ENCODE measurements at places on chromosomes 3 and 15.
A peak's percentile ranks its signal among the peaks of the same experiment; 100 is the strongest.

DNA sequence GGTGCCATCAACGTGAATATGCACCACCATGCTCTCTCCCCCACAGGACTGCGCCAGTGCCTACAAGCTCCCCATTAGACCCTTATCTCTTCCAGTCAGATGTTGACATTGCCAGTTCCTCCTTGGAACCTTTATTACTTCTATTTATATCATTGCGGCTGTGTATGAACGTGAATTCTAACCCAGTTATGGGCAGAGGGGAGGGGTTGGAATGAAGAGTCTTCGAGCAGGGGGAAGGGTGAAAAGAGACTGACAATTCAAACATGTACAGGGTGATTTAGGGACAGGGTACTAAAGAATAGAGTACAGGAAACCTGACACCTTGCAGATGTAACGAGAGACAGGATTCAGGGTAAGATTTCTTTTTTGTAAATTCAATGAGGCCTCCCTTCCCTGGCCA lies 41.8 kb upstream of the ST6GAL1 start:
- DNase-seq: no peak

GRCh38 chr15:77266708-77267386 lies 153.1 kb downstream of the PEAK1 start:
- peak; percentile 55 for DNase-seq

- no peak for DNase-seq
These were observed 431.7 kb upstream of the NR2F2 start for GRCh38 chr15:95898761-95899160.

DNA sequence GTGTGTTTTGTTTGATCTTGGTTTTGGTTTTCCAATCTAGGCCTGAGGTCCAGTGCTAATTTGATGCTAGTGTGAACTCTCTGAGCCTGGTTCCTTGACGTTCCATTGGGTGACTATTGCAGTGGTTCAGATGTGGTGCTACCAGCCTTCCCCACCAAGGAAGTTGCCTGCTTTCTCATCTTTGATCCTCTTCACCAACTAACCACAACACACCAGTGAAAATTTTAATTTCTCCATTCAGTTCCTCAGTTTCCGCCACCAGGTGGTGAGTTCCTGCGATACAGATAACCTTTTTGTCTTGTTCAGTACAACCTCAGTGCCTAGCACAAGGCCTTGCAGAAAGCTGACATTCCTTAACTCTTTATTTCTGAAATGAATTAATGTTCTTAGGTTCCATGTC lies 337.4 kb upstream of the TPRG1 start:
- no peak for DNase-seq

- no peak for DNase-seq
These were observed 134.3 kb downstream of the VGLL4 start for GRCh38 chr3:11509173-11510000.

GRCh38 chr15:55879181-55879580 lies 114.2 kb downstream of the NEDD4 start:
- no peak for DNase-seq

- DNase-seq: no peak
These were observed 209.6 kb upstream of the PLSCR5 start for GRCh38 chr3:146814601-146815315.

DNA sequence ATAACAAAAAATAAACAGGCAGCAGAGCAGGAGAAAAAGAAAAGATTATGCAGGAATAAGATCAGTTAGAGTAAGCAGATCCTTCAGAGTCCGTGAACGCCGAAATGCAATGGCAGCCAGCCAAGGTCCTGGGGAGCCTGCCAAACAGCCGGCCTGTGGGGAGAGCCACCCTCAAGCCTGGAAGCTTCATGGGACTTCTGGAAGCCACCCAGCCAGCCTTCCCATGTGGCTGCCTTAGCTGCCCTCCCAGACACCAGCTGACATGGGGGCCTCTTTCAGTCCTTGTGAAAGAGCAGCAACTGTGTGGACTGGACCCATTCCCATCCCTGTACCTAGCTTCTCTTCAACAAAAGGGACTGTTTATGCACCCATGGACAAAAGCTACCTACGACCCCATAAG lies 64.9 kb upstream of the RAD18 start:
- DNase-seq: no peak

GRCh38 chr3:45988804-45989203 lies 6.8 kb downstream of the FYCO1 start:
- no peak for DNase-seq

- DNase-seq: no peak
These were observed 626.1 kb downstream of the MAGI1 start for GRCh38 chr3:65412588-65412987.

- peak; percentile 21 for DNase-seq
These were observed 23.2 kb downstream of the ALS2CL start for GRCh38 chr3:46670000-46670890.

DNA sequence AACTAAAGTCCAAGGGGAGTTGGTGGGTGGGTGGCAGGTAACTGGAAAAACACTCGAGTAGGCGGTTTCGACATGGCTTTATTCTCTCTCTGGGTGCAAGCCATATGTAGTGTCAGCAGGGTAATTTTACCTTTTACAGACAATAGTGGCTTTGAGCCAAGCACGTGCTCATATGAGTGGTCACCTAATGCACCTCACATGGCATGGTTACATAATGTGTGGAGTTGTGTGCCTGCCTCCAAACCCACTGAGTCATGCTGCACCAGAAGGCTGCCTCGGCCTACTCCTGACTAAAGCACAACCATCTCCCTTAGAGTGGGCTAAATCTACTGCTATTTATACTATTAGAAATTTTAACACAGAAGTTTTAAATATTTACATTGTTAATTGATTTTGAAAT lies 16.5 kb downstream of the CCRL2 start:
- no peak for DNase-seq

GRCh38 chr3:151037746-151038477 lies 47.6 kb upstream of the MED12L start:
- DNase-seq: no peak

GRCh38 chr15:32774022-32774421 lies 56.2 kb downstream of the GREM1 start:
- no peak for DNase-seq

DNA sequence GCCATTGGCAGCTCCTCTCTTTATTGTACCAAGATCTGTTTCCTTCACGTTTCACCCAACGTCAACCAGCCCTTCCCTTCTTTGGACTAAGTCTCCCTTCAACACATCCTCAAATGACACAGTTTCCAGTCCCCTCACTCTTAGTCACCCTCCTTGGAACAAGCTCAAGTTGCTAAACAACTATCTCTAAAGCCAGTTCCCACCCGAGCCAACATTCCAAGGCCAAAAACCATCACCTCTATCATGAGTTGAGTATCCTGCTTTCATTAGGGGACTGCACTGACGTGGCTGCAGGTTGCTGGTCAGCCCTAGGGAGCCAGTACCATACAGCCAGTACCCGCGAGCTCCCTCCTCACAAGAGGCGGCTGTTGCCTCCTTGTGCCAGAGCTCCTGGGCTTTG lies 73.8 kb downstream of the LIPC start:
- no peak for DNase-seq

DNA sequence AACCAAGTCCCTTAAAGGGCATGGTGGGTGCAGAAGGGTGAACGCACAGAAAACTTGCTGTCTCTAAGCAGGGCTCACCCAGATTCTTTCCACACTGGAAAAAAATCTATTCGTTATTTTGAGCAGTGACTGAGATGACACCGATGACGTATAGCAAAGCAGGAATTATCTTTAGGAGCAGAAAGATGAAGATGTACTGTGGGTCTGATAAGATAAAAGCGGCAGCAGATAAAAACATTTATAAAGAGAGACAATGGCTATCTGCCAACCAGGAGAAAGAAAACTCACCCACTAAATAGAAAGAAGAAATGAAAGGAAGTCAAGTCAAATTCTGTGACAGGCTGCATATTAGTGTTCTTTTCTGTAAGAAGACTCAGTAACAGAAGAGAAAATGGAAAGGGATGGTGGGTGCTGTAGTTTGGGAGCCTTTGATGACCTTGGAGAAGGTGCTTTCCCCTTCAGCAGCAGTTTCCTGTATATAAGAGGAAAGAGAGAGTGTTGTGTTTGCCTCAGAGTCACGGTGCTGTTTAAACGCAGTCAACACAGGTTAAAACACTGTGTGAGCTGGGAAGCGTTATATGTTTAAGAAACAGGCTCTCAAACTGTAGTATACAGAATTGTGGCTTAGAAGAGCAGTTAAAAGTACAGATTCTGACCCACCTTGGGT lies 111.6 kb downstream of the AQP9 start:
- no peak for DNase-seq

- peak; percentile 30 for DNase-seq
These were observed 16.8 kb downstream of the IGDCC4 start for GRCh38 chr15:65405791-65406423.

DNA sequence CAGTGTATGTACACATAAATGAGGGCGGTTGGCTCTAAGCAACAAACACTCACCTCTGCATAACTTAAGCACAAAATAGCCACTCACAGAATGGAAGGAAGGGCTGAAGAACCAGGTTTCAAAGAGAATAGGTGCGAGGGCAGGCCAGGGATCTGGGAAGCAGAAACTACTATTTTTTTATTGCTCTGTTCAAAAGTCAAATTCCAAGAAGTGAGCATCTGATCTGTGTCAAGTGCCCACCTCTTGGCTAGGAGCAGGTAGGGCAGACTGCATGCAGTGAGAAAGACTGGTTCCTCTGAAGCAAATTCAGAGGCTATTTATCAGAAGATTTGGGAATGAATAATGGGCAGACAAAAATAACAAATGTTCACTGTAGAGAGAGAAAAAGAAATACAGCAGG lies 336.4 kb upstream of the CTNNB1 start:
- no peak for DNase-seq

DNA sequence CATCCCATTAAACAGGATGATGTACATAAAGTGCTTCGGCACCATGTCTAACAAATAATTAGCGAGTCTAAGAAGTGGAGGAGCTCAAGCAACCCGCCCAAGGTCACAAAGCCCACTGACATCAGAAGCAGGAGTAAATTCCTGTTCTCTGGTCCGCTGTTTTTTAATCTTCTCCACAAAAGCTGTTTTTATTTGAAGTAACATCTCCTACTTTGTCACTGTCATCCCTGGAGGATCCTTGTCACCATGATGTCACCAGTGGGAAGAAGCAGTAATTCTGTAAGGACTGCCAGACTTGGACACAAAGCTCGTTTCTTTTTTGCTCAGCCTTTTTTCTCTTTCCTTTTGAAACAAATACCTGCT lies 216.2 kb downstream of the STT3B start:
- DNase-seq: no peak

DNA sequence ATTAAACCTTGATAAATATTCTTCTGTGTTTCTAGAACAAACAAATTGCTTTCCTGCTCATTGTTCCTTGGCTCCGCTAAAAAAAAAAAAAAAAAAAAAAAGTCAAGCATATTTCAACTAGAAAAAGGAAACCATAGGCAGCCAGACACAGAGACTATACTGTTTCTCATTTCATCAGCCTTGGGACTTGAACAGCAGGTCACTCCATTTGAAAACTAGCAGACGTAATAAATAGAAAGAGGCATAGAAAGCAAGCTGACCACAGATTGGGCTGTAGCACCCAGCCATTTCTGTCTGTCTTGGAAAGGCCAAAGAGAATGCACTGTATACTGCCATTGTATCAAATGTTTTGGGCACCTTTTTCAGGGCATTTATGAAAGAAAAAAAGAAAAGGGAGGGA lies 697.1 kb downstream of the NLGN1 start:
- DNase-seq: no peak

GRCh38 chr3:49171119-49171774 lies at the start of gene KLHDC8B:
KLHDC8B (plus strand) TSS chr3:49171598; CDS start chr3:49172770, 1,172 bp downstream.
- DNase-seq: peak; percentile 93

DNA sequence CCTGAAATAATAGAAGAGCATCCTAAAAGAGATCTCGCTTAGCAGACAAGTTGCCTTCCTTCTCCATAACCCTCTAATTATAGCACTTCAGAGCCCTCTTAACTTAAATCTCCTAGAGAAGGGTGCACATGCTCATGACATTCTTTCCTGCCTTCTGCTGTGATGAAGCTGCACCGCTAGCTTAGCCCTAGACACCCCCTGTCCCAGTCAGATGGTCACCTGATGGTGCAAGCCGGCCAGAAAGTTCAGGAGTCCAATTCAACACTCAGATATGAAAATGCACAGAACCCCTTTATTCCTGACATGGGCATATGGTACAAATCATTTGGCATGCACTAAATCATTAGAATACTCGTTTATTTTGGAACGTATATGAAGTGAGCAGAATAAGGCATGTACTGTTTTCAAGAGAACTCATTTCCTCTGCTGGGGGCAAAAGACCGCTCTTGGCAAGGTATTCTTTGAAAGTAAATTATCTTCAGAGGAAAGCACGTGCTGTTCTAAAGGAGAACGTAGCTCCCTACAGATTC lies 420.4 kb upstream of the PROK2 start:
- no peak for DNase-seq

GRCh38 chr3:136171097-136171542 lies 25.0 kb downstream of the MSL2 start:
- DNase-seq: no peak

DNA sequence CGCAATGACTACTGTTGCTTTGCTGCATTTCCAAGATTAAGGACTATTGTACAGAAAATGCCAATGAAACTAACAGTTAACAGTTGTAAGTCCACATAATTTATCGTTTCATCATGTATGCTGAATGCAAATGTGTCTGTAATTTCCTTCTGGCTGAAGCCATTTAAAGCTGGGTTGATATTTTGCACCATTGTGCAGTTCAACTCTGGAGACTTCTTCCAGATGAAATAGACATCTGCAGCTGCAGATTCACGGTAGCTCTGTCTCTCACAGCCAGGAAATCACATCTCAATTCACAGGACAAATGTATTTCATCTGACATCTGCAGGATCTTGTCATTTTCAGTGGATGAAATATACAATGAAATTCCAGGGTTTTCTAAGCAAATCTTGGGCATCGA lies 145.4 kb downstream of the CHL1 start:
- no peak for DNase-seq

DNA sequence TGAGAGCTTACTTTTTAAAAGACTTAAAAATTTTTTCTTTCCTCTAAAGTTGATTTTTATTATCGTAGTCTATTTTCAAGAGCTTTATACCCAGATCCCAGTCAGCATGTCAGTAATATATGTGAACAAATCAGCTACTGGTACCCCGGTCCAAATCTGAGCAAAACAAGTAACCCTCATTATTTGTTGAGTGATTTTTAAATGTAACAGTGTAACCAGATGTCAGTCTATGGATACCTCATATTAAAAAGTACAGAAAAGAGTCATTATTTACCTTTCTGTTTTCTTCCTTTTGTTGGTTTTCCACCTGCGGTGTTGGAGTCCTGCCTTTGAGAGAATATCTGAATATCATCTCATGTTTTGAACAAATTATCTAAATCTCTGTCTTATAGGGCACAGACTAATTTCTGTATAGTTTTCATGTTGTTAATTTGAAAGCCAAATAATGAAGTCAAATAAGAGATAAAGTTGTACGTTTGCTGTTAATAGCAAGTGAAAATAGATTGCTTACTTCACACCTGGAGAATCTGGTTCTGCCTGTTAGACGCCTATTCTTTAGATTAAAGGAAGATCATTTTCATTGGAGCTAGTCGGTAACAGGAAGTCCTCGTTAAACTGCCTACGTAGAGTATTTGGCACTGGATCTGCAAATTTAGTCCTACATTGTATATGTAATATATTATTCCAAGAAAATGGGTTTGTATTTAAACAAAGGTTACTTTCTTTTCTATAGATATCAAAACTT lies at the start of gene STX19:
TSS of gene STX19 (minus strand) at position 505 of the 745 bp plus-strand sequence. CDS start 13,328 bp downstream, outside the sequence.
- DNase-seq: no peak

- no peak for DNase-seq
These were observed 12.2 kb downstream of the SYNM start for GRCh38 chr15:99117111-99117510.

All from H9 (cell line).